HS-27A (cell line): ENCODE measurements at places on chromosomes 7 and 10.

GRCh38 chr7:105097619-105098018, 83.6 kb downstream of the KMT2E start:
- DNase-seq, result peak; percentile 48

DNA sequence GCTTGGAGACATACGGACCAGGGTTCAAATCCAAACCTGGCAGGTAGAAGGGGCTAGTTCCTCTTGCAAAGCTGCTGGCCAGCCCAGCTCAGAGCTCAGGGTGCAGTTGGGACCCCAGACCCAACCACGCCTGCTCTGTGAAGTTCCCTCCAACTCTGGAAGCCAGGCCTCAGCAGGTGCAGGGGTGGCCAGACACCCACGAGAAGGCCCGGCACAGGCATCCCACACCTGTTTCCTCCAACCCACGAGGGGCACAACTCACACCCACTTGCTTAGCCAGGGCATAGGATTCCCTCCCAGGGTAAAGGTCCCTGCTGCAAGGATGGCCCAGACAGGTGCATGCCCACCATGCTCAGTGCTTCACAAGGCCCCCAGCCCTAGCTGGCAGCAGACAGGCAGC, 262.4 kb downstream of the GRID1 start:
- DNase-seq, result no peak

- DNase-seq, result no peak
These were observed 146.5 kb downstream of the CSTF2T start for GRCh38 chr10:51552879-51553278.

DNA sequence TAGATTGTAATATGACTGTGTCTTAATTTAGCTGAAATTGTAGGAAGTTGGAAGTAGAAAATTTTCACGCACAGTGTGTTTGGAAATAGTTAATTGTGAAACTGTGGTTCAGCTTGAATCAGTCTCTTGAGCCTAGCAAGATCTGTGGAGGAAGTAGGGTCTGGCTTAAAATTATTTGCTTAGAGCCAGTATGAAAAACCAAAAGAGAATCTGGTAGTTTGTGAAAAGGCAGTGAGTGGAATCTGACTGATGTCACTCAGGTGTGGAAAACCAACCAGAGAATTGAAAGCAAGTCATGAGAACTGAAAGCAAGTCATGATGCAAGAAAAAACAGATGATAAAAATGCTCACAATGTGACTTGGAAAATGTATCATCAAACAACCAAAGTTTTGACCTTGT, 11.5 kb downstream of the LIPJ start:
- DNase-seq, result no peak

- no peak for DNase-seq
These were observed 80.4 kb upstream of the CALN1 start for GRCh38 chr7:72492461-72493065.

DNA sequence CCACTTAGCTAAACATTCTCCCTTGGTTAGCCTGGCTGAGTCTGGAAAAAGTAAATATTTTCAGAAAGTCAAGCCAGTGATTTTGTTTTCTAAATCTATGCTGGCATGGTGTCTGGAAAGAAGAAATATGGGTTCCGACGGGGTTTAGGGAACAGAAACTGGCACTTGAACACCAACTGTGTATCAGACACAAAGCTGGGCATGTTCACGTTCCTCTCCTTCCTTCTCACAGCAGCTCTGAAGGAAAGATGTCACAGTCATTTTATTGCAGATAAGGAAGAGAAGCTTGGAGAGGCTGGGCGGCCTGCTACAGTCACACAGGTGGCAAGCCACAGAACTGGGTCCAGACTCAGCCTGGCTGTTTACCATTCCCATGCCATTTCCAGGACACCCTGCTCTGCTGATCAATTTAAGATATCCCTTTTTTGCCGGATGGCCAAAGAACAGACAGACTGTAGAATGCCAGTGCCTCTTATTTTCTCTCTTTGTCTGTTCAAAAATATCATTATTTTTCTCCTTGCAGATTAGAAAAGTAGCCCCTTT, 118.8 kb downstream of the HERPUD2 start:
- DNase-seq, result no peak
